ENCODE measurements at places on chromosomes 7 and 10.
A peak's percentile ranks its signal among the peaks of the same experiment; 100 is the strongest.

DNA sequence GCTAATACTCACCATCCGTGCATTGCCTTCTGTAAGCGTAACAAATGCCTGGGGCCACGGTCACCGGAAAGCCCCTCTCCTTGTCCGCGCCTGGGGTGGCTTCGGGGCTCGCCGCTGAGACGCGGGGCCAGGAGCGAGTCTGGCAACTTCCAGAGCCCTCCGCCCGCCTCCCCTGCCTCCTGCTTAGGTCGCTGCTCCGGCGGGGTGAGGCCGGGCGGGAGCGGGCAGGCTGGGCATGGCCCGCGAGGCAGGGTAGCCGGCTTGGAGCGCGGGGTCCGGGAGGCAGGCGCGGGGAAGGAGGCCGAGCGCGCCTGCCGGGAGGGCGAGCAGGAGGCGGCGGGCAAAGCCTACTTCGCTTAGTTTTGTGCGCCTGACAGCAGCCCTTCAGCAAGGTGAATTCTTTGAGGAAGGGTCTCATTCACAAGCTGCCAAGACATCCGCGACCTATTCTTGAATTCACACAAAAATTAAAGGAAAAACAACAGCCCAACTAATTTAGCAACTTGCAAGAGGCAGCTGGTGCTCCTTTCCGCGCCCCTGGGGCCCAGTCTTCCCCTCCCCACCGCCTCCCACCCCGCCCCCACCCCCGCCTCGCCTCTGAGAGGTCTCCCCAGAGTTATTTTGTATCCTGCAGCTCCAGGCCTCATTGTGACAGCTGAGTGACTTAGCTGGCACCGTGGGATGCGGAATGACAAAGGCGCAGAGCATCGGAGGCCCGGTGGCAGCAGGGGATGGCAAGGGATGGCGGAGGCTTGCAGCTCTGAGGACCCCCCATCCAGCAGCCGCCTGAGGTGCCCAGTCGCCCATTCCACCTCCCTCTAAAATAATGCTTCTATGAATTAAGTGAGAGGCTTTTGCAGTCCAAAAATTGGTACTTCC, 12.8 kb upstream of the KAT6B start:
- DNase-seq = no peak

DNA sequence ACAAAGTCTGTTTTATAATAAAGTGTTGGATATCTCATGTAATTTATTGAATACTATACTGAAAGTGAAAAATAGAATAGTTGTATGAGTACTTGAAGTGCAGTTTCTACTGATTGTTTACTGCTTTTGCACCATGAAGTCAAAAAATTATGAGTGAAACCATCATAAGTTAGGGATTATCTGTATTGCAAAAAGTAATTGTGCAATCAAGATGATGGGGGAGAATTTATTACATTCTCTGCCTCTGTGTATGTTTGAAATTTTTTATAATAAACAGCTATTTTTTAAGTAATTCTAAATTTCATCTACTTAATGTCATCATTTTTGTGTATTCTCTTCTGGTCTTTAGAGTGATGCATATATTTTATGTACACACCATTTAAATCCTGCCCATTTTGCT, 47.2 kb upstream of the TMEM273 start:
- no peak for DNase-seq

- no peak for DNase-seq
Observed at GRCh38 chr10:127279334-127279774, 83.0 kb upstream of the INSYN2A start.

DNA sequence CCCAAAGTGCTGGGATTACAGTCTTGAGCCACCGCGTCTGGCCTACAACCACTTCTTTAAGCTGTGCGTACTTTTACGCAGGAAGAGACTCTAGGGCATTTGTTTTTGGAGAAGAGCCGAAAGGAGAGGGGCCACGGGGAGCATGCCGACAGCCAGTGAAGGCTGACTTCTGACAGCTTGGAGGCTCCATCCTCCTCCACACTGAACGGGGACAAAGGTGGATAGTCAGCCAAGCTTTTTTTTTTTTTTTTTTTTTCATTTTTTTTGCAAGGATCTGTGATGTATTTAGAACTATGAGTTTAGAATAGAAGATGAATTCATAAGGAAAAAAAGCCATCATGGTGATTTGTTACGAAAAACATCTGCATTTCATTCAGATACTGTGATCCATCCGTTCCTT, 221.7 kb downstream of the ARHGAP21 start:
- no peak for DNase-seq

DNA sequence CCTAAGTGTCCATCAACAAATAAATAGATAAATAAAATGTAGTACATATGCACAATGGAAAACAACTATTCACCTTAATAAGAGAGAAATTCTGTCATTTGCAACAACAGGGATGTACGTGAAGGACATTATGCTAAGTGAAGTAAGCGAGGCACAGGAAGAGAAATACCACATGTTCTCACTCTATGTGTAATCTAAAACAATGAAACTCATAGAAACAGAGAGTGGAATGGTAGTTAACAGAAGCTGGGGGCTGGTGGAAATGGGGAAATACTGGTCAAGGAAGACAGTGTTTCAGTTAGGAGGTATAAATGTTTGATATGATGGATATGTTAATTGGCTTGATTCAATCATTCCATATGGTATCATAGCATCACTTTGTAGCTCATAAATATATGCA, 43.1 kb downstream of the ARL4A start:
- DNase-seq = no peak

DNA sequence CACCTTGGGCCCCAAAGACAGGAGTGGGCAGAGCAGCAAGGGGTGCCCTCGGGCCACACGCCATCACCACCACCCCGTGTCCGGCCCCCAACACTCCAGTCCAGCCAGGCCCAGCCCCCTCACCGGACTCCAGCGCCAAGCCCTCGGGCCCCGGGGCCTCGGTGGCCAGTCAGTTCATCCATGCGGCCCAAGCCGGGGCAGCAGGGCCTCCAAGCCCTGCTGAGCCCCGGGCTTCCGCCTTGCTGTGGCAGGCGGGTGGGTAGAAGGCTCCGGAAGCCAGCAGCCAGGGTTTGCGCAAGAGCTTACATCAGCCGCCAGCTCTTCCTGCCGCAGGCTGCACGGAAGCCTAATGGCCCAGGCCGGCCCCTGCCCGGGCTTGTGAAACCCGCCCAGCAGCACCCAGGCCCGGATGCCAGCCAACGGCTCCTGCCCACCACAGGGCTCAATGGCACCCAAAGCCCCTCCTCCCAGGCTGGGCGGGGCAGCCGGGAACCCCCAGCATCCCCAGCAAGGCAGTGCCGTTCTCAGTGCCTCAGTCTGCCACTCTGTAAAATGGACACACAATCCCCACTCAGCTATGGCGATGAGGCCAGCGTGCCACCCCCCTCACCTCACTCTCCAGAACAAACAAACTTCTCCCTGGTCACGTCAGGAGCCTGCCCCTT, 26.5 kb downstream of the TNRC18 start:
- peak; percentile 95 for DNase-seq

DNA sequence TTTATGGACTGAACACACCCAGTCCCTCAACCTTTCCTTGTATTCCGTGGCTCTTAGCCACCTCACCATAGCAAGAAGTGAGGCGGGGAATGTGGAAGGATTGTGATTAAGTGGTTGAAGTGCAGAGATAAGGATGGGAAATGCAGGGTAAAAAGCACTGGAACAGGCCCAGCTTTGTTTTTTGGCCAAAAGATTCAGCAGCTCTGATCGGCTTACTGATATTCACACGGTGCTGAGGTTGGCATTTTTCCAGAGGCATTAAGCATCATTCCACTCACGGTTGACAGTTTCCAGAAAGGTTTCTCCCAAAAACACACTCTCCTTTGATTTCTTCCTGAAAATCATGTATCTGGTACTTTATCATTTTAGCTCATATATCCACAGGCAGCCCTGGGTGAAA, 544.2 kb downstream of the CNTNAP2 start:
- DNase-seq = no peak

GRCh38 chr7:133294234-133294633, 41.4 kb downstream of the EXOC4 start:
- no peak for DNase-seq

- no peak for DNase-seq
Observed at GRCh38 chr10:53357587-53357986, 585.0 kb upstream of the MBL2 start.

DNA sequence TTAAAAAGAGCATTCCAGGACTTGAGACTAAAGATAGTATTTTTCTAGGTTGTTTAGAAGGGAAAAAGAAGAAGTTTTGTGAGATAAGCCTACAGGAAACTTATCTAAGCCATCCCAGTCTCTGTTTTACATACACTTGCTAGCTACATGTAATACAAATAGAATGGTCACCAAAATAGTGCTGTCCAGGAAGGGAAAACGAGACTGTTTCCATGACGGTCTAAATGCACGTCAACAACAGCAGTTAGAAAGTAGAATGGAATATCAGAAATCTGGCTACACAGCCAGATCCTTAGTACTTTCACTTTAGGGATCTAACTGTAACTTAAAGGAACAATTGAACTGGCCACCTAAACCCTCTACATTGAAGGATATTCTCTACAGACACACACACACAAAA, 117.6 kb downstream of the TSPAN12 start:
- DNase-seq = peak; percentile 32

- no peak for DNase-seq
Observed at GRCh38 chr10:118687472-118687871, 67.3 kb downstream of the CACUL1 start.

DNA sequence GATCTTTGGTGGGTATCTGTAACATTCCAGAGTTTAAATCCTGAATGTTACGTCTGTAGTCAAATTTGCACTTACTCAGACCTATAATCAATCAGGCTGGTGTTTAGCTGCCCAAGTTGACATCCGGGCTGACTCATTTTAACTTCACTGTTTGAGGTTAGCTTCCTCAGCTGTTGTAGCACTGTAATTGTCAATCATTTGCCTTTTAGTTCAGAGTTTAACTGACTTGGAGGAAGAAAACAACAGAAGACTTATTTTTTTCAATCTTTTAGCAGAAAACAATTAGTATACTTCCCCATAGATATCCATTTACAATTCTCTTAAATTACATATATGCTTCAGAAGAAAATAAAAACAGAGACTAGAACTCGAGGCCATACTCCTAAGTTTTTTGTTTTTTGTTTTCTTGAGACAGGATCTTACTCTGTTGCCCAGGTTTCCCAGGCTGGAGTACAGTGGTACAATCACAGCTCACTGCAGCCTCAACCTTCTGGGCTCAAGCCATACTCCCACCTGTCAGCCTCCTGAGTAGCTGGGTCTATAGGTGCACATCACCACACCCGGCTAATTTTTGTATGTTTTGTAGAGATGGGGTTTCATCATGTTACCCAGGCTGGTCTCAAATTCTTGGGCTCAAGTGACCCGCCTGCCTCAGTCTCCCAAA, 38.5 kb upstream of the LRRC17 start:
- DNase-seq = peak; percentile 96

- DNase-seq = no peak
Observed at GRCh38 chr10:127283576-127283975, 87.2 kb upstream of the INSYN2A start.

DNA sequence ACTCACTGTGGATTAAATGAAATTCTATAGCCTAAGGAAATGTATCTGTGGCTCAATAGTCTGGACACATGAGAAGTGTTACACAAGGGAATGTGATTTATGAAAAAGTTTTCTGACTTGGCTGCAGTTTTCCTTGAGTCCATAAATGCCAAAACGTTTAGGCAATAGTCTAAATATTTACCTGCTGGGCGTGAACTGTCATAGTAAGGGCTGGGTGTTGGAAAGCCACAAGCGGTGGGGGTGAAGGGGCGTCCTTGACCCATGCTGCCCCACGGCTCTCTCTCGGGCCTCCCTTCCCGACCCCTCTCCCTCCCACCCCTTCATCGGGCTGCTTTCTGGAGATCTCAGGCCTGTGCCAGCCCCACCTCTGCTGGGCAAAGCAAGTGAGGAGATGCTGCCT, 223.7 kb downstream of the BUB3 start:
- DNase-seq = no peak

DNA sequence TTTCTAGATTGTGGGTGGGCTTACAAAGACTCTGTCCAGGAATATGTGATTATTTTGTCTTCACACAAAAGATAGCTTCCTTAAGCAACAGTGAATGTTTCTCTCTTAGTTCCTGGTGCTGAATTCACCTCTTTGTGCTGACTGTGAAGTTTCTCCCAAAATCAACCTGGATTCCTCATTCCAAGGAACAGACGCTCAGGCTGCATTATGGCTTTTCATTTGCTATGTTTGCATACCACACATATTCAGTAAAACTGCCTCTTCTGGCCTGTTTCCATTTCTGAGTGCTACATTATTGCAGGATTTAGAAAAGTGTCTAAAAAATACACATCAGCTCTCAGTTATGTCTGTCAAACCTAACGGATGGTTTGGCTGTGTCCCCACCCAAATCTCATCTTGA, 21.5 kb downstream of the MACROH2A2 start:
- DNase-seq = peak; percentile 14

DNA sequence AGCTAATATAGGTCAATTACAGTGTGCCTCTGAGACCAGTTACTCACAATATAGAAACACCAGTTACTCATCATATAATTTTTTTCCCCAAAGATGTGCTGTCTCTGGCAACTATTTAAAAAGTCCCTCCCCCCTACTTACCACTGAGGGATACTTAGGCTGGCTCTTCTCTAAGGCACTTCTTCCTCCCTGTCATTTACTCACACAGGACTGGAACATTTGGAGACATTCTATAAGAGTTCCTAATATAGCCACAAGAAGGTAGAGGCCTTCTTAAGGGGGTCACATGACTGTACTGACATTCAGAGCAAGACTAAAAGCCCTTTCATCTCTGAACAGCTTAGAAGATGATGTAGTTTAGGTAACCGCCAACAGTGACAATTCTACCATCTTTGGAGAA, 44.4 kb upstream of the SLIT1 start:
- peak; percentile 39 for DNase-seq

- no peak for DNase-seq
Observed at GRCh38 chr7:155738104-155738503, 74.2 kb downstream of the SHH start.

GRCh38 chr10:11331046-11331577, 280.3 kb downstream of the USP6NL start:
- no peak for DNase-seq

- peak; percentile 8 for DNase-seq
Observed at GRCh38 chr7:65980478-65981250, 1.3 kb downstream of the GUSB start.

DNA sequence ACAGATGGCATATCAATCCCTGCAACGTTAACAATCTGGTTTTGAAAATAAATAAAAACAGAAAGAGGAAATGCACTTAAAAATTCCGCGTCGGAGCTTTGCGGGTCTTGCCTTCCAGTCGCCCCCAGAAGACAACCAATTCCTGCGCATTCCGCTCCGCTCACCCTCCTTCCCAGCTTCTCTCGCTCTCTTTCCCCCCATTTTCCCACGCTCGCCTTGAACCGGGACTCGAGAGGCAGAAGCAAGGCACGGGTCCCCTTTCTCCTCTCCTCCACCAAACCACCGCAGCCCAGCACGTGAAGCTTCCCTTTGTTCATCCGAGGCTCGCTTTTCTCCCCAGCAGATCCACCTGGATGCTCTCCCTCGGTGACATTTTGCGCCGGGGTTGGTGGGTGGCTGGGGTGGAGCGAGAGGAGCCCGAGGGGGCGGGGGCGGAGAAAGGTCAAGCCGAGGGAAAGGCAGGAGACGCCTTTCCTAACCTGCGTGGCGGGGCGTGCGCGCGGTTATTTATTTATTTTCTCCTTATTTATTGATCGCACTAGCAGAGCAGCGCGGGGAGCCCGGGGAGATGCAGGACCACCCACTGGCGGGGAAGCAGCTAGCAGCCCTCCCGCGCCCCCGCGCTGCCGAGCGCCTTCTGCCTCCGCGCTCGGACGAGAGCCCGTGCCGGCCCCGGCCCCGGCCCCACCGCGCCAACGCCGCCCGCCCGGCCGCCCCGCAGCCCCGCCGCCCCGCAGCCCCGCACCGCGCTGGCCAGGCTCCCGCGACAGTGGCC, at the start of gene KCND2:
TSS of gene KCND2 (plus strand) at position 475 of the 775 bp plus-strand sequence.
- no peak for DNase-seq

GRCh38 chr7:48837266-48837665, 87.1 kb upstream of the CDC14C start:
- no peak for DNase-seq

All from iris pigment epithelial cell (primary cell).